ENCODE measurements at places on chromosomes 6 and 20.
A peak's percentile ranks its signal among the peaks of the same experiment; 100 is the strongest.

GRCh38 chr6:24935366-24936152 is at the start of gene RIPOR2:
TSS of gene RIPOR2 (minus strand) at chr6:24935960. CDS start at chr6:24935898, 62 bp downstream.
- no peak for DNase-seq

- DNase-seq = no peak
These were observed 4.6 kb upstream of the TCP11 start for GRCh38 chr6:35145757-35146156.

DNA sequence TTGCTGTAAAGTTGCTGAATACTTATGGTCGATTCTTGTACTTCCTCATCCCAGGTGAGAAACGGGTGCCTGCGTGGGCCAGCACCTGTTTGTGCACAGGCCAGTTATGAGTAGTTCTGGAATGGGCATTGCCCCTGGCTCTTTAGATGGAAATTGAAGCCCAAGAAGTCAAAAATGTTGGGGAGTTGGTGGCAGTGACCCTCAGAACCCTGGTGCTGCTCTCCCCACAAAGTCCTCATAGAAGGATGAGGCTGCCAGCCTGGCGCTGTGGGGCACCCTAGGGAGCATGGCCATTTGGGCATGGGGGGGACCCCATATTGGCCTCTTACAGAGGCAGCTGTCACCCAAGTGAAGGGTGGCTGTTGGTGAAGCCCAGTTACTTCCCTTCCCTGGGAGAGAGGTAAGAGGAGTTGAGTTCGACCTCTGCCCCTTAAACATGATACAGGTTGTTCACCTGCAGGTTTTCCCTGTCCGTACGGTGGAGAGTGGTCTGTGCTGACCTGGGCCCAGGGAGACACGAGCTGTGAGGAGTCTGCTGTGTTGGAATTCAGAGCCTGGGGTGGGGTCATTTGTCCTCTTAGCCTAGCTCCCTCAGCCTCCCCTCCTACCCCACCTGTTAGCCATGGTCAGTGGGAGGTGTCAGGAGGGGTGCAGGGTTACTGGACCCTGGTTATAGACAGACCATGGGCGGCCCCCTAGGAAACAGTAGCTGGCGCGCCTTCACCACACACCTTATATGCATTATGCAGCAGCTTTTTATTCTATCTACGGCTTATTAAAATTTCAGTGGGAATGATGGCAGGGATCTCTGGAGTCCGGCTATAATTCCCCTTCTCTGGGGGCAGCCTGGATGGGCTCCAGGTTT is 4.9 kb downstream of the HMGA1 start:
- DNase-seq = no peak

GRCh38 chr6:132310921-132311320 is 90.4 kb downstream of the MOXD1 start:
- no peak for DNase-seq

GRCh38 chr6:140871911-140872310 is 1260.8 kb upstream of the GJE1 start:
- no peak for DNase-seq

- DNase-seq = no peak
These were observed 48.7 kb upstream of the EXOC2 start for GRCh38 chr6:741410-742339.

DNA sequence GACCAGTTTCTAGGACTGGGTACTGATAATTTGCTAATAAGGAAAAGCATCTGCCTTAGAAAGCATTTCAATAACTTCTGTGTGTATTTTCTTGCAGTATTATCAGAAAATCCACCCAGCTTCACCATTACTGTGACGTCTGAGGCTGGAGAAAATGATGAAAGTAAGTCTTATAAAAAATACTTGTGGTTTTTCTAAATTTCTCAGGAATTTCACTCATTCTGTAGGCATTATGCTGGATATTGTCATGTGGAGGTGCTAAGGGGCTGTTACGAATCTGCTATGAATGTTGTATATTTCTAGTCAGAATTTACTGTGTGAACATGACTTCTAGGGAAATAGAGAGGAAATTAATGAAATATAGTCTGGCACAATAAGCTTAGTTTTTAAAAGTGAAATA is 8.9 kb downstream of the RWDD1 start:
- DNase-seq = no peak

DNA sequence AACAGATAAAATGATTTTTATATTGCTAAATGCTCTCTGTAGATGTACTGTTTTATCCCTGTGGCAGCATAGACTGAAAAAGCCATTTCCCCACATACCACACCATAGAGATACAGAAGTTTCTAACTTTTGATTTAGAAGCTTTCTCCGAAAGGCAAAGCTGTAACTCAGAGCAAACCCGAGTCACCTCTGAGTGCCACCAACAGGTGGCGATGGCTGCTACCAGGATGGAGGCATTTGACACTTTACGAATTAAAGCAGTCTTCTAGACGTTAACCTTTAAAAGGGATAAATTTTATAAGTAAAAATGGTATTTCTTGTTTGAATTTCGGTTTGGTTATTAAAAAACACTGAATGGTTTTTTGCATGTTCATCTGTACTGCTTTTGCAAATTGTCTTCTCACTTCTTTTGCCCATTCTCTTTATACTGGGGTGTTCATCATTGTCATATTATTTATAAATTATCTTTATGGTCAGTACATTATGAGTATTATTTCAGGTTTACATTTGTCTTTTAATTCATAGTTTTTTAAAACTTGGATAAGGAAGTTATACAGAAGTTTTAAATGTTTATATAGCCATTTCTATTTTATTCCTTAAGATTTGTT is 201.0 kb upstream of the CEP162 start:
- DNase-seq = peak; percentile 59

DNA sequence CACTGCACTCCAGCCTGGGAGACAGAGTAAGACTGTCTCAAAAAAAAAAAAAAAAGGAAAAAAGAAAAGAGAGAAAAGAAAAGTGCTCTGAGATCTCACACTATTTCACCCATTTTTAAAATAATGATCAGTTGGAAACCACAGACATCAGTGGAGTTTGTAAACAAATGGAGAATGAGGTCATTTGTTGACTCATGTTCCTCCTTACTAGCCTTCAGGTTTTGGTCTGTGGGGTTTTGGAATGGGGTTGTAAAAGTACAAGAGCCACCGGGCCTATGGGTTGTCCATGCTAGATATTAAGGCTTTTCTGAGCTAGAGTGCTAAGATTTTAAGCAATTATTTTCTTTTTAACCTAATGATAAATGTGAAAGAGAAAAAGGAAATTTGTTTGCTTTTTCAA is 104.4 kb upstream of the PRL start:
- DNase-seq = no peak

DNA sequence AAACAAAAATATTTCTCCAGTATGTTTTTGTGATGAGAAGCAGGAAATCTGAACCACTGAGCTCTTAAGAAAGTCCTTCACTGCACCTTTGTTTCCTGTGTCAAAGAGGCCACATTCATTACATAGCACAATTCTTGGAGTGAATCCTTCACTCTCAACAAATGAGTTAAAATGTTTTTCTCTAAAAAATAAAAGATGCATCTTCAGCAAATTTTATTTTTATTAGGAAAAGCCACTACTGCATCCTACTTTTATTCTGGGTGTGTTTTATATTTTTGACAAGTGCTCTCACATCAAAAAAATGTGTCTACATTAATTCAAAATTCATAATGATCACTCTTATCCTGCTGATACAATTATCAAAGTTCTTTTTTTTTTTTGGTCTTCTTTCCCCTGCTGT is 76.3 kb downstream of the PLCB4 start:
- no peak for DNase-seq

DNA sequence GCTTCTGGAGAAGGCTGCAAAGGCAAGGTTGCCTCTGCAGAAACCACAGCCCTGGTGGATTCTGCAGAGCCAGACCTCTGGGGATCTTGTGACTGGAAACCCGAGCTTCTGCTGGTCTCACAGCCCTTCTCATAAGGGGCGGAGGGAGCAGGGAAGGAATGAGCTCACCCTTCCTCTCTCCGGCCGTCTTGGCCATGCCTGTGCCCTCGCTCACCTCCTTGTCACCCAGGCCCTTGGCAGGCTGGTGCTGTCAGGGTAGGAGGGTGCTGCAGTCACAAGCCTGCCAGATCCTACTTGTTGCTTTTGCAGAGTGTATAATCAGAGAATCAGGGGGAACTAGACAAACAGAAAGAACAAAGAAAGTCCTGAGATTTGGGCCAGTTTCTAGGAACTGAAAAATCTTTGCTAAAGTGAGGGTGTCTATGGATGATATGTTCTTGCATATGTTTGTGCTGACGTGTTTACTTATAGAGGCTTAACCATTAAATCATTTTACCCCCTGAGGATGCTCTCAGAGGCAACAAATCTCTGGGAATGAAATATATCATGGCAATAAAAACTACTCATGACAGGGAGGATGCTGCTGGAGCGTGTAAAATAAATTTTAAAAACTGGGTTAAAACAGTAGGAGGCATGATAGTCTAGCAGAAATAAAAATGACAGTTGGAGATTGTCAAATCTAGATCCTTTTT is 244.9 kb upstream of the SOX4 start:
- no peak for DNase-seq

- no peak for DNase-seq
These were observed 22.5 kb upstream of the OPN5 start for GRCh38 chr6:47759364-47759763.

DNA sequence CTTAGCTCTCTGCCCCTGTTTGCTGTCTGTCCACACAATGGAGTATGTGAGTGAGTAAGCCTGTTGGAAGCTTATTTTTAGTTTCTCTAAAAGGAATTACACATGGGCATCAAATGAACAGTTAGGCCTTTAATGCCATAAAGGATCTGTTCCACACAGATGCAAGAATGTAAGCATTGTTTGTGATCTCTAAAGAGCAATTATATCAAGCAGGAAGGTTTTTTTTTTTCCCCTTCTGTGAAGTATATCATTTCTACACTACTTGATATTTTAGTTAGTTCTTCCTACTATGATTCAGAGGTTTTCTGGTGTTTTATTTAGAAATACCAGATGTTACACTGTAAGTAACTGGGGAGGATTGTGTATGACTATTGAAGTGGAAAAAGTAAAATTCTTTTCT is 627.5 kb downstream of the COL12A1 start:
- no peak for DNase-seq

DNA sequence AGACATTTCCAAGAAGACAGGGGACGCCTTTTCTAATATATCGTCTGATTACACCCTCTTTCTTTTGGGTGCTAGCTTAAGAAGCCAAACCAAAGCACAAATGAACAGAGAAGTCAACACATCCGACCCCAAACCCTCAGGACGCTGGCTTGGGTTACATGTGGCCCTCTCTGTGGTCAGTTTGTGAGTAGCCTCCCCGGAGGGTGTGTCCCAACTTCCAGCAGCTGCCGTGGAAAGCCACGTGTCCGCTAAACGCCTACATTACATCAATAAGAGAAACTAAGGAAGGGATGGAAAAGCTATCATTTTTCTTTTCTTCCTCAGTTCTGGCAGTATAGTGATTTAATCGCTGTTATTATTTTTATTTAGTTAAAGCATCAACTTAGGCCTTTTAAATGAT is 487 bp upstream of the BMP6 start:
- no peak for DNase-seq

GRCh38 chr6:22878706-22879105 is 309.3 kb downstream of the HDGFL1 start:
- no peak for DNase-seq

GRCh38 chr6:133804265-133804664 is 84.6 kb upstream of the TCF21 start:
- no peak for DNase-seq

DNA sequence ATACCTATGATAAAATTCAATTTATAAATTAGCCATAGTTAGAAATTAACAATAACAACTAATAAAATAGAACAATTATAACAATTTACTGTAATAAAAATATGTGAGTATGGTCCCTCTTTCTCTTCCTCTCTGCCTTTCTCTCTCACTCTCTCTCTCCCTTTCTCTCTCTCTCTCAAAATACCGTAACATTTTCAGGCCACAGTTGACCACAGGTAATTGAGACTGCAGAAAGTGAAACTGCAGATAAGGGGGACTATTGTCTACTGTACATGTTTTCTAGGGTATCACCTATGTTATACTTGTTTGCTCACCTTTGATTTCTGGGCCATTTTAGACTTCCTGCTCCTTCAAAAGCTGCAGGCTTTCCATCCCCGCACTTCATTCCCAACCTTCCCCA is 46.8 kb downstream of the LY86 start:
- no peak for DNase-seq

GRCh38 chr20:63284083-63284440 is 8.9 kb upstream of the COL20A1 start:
- no peak for DNase-seq

- DNase-seq = peak; percentile 37
These were observed 686 bp downstream of the TMEM170B start for GRCh38 chr6:11538052-11538818.

DNA sequence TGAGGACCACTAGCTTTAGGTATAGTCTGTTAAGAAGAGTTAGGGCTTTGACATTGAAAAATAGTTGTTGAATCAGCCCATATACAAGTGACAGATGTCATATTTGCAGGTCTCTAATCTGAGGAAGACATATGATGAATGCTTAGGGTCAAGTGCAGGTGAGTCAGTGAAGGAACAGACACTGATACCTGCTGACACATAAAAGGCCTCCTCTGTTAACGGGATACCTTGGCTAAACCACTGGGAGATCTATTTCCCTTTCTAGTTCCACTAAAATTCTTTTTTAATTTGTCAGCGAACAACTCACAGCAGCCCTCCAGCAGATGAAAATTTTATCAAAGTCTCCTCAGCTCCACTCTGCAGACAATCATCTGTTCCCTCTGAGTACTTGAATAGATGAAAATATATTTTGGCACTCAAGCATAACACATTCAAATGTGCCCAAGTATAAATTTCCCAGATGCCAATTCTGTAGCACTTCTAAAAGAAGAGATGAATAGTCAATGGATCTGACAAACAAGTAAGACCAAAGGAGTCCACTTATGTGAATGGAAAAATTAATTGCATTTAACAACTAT is 154.0 kb downstream of the KIF16B start:
- no peak for DNase-seq

DNA sequence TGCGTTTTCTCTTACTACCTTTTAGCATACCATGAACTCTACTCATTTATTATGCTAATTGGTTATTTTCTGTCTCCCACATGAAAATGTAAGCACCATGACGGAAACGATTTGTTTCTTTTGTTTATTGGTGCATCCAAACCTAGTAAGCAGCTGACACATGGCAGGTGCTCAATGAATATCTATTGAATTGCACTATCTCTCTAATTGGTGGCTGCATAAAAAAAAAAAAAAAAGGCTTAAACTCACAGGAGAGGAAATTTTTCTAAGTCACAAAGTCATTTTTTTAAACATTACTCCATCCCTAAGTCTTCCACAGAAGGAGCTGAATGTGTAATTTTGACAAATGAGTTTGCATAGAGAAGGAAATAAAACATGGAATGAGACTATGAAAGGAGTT is 608.4 kb downstream of the PTPRT start:
- DNase-seq = no peak

- no peak for DNase-seq
These were observed 226.7 kb downstream of the MEI4 start for GRCh38 chr6:77879527-77879926.

Data from erythroblast (primary cell).